Karpas-422 (cell line): ENCODE measurements at places on chromosomes 6 and 20. TPM values are rescaled to one million over a fixed set of nuclear protein-coding genes. Genes with fewer than 3 reads are reported as not detected.
A peak's percentile ranks its signal among the peaks of the same experiment; 100 is the strongest.

The CD93 gene
- total RNA-seq: not detected in 2 replicates

The TTK gene
- 28.0 and 52.0 TPM in 2 replicates for total RNA-seq

The RAB23 gene
- 2.8 and 3.9 TPM in 2 replicates for total RNA-seq

The ADTRP gene
- not detected in 2 replicates for total RNA-seq

The CNBD2 gene
- total RNA-seq: 8.4 and 10.4 TPM in 2 replicates

The INSM1 gene
- total RNA-seq: not detected in 2 replicates

The MRPS26 gene
- total RNA-seq: 66.5 and 109 TPM in 2 replicates

The CST7 gene
- total RNA-seq: not detected in 2 replicates

DNA sequence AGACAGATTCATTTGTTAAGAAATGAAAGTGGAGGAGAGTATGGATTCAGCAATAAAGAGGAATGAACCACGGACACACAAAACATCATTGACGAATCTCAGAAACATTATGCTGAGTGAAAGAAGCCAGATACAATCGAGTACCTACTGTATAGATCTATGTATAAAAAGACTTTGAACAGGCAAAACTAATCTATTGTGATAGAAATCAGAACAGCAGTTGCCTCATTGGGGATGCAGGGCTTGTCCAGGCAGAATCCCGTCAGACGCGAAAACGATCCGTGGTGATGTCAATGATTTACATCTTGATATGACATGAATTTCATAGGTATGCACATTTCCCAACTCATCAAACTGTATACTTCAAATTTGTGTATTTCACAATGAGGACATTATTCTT lies 265.2 kb downstream of the CBLN4 start:
- H3K36me3 ChIP-seq: no peaks in the 10 kb centered on the region
- H3K27me3 ChIP-seq: no peaks in the 10 kb centered on the region
- H3K4me3 ChIP-seq: no peak overlapping the region
- DNase-seq: no peak
- H3K27ac ChIP-seq: no peak overlapping the region
- no peaks in the 10 kb centered on the region for H3K4me1 ChIP-seq

DNA sequence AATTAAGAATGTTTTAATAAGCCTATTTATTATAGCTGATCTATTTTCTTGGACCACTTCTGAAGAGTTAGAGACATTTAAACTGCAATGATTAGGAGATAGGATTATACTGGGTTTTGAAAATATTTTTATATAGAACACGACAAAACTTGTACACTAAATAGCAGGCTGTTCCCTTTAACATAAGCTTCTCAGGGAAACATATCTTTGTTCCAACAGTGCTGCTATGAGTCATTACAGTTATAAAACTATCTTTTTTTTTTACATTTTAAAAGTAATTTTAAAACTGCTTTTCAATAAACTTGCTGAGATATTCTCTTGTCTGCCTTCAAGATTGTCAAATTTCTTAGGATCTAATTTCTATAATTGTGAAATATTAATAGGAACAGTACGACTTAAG lies 389.1 kb downstream of the ARHGAP18 start:
- H3K4me3 ChIP-seq: no peak overlapping the region
- DNase-seq: no peak
- H3K27ac ChIP-seq: no peak overlapping the region
- no peaks in the 10 kb centered on the region for H3K36me3 ChIP-seq
- no peaks in the 10 kb centered on the region for H3K4me1 ChIP-seq

DNA sequence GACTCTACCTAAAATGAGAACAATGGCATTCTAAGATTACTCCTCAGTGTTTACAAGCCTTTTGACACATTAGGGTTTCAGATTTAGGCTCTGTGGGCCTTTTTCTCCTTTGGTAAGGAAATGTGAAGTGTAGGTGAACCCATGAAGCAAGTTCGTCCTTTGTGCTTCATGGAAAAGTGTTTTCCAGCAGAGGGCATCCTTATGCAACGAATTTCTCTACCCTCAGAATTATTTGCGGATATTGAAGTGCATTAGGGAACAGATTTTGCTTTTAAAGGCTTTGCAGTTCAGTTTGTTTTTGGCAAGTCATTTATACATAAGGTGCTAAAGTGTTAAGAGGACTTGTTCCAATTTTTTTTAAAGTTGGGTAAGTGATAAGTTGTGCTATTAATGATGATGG lies 55.7 kb upstream of the FERMT1 start:
- peak; percentile 57 for DNase-seq
- peaks cover 11% of the 10 kb centered on the region for H3K4me1 ChIP-seq
- no peaks in the 10 kb centered on the region for H3K36me3 ChIP-seq
- no peaks in the 10 kb centered on the region for H3K27me3 ChIP-seq

DNA sequence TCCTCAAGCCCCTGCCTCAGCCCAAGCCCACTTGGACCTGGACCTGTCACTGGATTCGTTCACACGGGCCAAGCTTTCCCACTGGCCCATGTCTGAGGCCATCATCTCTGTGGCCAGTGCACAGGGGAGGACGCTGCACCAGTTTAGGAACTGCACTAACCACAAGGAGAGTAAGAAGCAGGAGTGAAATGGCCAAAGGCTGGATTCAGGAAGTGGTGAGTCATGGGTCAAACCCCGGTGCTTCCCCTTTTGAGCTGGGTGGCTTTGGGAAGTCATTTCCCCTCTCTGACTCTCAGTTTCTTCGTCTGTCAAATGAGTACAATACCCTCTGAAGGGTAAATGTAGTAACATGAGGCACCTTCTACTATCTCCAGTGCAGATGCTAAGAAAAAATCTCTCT lies 87.9 kb downstream of the CD40 start:
- no peaks in the 10 kb centered on the region for H3K27me3 ChIP-seq
- H3K36me3 ChIP-seq: no peaks in the 10 kb centered on the region
- DNase-seq: no peak
- no peaks in the 10 kb centered on the region for H3K4me1 ChIP-seq

DNA sequence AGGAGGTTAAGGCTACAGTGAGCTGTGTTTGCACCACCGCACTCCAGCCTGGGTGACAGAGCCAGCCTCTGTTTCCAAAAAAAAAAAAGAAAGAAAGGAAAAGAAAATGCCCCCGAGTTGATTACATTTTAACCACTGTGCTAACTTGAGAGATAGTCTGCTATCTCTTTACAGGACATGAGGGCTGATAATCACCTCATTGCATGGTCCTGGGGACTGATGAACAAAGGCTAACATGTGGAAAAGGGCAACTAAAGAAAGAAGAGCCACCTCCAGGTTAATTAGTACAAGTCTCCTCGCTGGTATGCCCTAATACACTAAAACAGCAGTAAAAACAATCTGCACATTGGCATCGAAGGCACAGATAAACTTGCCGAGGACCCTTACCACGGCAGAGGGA lies 4.2 kb upstream of the PLG start:
- H3K4me1 ChIP-seq: peaks cover 5% of the 10 kb centered on the region
- H3K27ac ChIP-seq: no peak overlapping the region
- H3K36me3 ChIP-seq: no peaks in the 10 kb centered on the region
- H3K27me3 ChIP-seq: no peaks in the 10 kb centered on the region
- DNase-seq: no peak
- H3K4me3 ChIP-seq: no peak overlapping the region

DNA sequence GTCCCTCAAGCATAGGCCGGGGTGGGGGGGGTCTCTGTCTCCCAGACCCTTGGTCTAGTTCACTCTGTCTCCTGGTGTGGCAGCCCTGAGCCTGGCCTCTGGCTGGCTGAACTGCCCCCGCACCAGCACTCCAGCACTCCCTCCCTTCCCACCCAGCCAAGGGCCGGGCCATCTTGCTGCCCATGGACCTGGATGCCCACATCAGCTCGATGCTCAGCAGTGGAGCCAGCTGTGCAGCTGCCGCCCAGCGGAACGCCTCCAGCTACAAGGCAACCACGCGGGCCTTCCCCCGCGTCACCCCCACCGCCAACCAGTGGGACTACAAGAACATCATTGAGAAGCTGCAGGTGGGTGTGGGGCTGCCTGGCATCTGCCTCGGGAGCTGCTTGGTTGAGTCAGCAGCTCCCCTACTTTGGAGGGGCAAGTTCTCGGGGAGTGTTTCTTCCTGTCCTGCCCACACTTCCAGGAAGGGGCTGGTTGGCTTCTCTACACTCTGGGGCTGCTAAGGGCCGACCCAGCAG lies 28.4 kb downstream of the UQCC2 start:
- no peak for DNase-seq
- no peaks in the 10 kb centered on the region for H3K27me3 ChIP-seq
- no peaks in the 10 kb centered on the region for H3K4me1 ChIP-seq
- H3K27ac ChIP-seq: no peak overlapping the region
- H3K36me3 ChIP-seq: no peaks in the 10 kb centered on the region

DNA sequence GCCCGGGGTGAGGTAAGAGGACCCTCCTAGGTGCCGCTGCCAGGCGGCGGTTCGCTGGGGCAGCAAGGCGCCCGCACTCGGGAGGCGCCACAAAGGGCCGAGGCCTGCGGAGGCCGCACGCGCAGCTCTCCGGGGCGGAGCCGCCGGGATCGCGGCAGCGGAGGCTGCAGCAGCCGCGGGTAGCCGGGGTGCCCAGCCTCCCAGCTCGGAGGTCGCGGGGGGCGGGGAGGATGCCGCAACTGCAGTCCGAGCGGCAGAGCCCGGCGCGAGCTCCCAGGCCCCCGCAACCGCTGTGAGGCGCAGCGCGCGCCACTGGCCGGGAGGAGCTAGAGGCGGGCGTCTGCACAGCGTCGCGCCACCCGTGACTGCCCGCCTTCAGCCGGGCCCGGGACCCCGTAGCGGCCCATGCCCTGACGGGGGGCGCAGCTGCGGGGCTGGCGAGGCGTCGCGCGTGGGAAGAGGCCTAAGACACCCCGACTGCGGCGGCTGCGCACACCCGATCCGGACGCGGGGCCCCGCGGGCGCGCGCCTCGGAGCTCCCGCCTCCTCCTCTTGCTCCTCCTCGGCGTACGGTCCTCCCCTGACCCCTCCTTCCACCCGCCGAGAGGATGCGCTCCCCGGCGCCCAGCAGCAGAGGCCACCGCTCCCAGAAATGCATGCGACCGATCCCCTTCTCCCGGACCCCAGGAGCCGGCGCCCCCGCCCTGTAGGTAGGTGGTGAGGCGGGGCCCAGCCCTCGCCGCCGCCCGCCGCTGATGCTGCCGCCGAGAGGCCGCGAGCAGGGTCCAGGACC lies at the start of gene NCOA7:
TSS of gene NCOA7 (plus strand) at position 603 of the 793 bp plus-strand sequence. CDS start 24,395 bp downstream, outside the sequence.
- peak within 1 kb of the TSS; percentile 98 for H3K27ac ChIP-seq
- H3K27me3 ChIP-seq: no peaks in the 10 kb centered on the region
- peak within 1 kb of the TSS; percentile 91 for H3K4me3 ChIP-seq
- H3K4me1 ChIP-seq: peaks cover 68% of the 10 kb centered on the region
- peak; percentile 90 for DNase-seq

GRCh38 chr6:67974931-67975330 lies 660.2 kb upstream of the ADGRB3 start:
- H3K4me1 ChIP-seq: no peaks in the 10 kb centered on the region
- no peaks in the 10 kb centered on the region for H3K27me3 ChIP-seq
- no peaks in the 10 kb centered on the region for H3K36me3 ChIP-seq
- H3K27ac ChIP-seq: no peak overlapping the region
- DNase-seq: no peak
- no peak overlapping the region for H3K4me3 ChIP-seq

DNA sequence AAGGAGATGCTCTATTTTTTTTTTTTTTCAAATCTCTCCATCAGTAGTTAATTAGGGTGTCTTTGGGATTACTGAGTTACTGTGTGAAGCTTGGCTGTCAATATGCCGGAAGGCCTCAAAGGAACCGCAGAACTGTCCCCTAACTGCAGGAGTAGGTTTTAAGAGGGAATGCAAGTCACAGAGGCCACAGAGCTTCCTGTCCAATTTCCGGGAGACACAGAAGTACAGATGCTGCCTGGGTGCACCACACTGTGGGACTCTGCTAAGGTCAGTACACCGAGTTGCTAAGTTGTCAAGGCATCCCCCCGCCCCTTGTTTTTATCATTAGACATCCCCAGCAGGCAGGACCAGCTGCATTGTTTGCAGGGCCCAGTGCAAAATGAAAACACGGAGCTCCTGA lies 120.2 kb upstream of the RAB32 start:
- DNase-seq: no peak
- H3K4me1 ChIP-seq: peaks cover 5% of the 10 kb centered on the region; the same call in 1 of the 2 replicates
- no peak overlapping the region for H3K4me3 ChIP-seq

DNA sequence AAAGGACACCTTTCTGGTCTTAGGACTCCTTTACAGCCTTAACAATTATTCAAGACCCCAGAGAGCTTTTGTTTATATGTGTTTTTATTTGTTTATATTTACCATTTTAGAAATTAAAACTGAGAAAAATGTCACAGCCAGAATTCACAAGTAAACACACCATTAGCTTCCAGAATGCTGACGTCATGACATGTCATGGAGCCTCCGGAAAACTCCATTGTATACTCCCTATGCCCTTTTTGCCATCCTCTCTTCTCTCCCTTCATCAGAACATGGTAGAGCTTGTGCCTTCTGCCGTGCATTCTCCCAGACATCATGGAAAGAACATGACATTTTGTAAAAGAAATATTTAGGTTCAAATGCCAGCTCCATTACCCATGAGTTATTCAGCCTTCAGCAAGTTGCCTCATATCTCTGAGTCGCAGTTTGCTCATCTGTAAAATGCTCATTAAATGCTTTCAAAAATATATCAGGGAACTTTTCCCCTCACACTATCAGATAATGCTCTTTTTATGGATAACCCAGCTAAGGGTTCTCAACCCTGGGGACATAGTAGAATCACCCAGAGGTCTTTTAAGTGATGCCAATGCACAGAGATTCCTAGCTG lies 27.8 kb downstream of the TNFAIP3 start:
- no peaks in the 10 kb centered on the region for H3K4me1 ChIP-seq
- no peaks in the 10 kb centered on the region for H3K36me3 ChIP-seq
- no peak overlapping the region for H3K27ac ChIP-seq
- DNase-seq: no peak
- no peaks in the 10 kb centered on the region for H3K27me3 ChIP-seq

GRCh38 chr6:84675651-84676050 lies 88.7 kb downstream of the TBX18 start:
- no peaks in the 10 kb centered on the region for H3K27me3 ChIP-seq
- H3K4me1 ChIP-seq: no peaks in the 10 kb centered on the region
- H3K36me3 ChIP-seq: no peaks in the 10 kb centered on the region
- DNase-seq: no peak
- no peak overlapping the region for H3K27ac ChIP-seq

DNA sequence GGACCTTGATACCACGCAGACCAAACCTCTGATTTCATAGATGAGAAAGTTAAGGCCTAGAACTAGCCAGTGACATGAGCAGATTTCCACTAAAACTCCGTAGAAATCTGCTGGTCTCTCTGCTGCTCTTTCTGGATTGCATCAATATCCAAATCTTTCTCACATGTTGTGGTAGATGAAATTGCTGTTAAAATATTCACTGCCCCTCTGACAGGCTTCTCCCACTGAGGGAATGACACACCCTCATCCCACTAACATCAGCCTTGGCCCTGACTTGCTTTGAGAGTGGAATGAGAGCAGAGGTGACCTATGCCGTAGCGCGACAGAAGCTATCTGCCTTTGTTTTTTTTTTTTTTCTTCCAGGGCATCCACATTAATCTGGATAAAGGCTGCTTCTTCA lies 20.4 kb upstream of the EXOC2 start:
- no peak for DNase-seq
- H3K4me3 ChIP-seq: no peak overlapping the region
- H3K4me1 ChIP-seq: peaks cover 31% of the 10 kb centered on the region
- H3K36me3 ChIP-seq: no peaks in the 10 kb centered on the region
- H3K27me3 ChIP-seq: no peaks in the 10 kb centered on the region

GRCh38 chr6:14709900-14710299 lies 536.0 kb upstream of the JARID2 start:
- H3K4me1 ChIP-seq: no peaks in the 10 kb centered on the region; the same call in 1 of the 2 replicates
- no peak for DNase-seq
- H3K4me3 ChIP-seq: no peak overlapping the region
- no peaks in the 10 kb centered on the region for H3K36me3 ChIP-seq

GRCh38 chr6:142722841-142723240 lies 222.1 kb downstream of the HIVEP2 start:
- no peaks in the 10 kb centered on the region for H3K4me1 ChIP-seq
- H3K4me3 ChIP-seq: no peak overlapping the region
- no peak overlapping the region for H3K27ac ChIP-seq
- H3K27me3 ChIP-seq: no peaks in the 10 kb centered on the region
